Inflammatory macrophage (primary cell): ENCODE measurements at places on chromosomes 4 and X.

DNA sequence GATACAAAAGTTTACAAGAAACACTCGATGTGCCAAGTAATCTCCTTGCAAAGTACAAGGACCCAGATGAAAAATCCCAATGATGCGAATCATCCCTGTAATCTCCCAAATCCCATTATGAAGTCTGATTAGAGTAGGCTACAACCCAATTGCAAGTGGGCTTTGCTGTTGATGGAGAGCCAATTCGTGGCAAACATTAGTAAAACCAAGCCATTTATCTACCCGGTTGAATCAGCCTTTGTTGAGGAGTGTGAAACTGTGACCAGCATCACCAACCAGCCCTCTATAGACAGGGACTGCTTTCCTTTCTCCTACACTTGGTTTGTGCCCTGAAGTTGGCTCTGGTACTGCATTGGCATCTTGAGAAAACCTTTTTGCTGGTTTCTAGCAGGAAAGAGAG is 1.2 kb upstream of the PRPS2 start:
- no peak for DNase-seq

DNA sequence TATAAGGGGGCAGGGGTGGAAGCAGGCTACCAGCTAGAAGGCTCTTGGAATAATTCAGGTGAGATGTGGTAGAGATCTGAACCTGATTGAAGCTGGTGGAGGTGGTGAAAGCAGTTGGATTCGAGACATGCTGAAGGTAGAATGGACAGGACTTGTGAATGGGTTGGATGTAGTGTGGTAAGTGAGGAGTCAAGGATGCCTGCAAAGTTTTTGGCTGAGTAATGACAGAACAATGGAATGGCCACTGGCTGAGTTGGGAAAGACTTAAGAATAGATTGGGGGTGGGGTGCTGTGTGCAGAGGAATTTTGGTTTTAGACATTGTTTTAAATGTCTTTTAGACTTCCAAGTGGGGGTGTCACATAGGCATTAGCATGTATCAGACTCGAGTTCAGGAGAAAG is 33.5 kb downstream of the HPF1 start:
- DNase-seq: no peak

DNA sequence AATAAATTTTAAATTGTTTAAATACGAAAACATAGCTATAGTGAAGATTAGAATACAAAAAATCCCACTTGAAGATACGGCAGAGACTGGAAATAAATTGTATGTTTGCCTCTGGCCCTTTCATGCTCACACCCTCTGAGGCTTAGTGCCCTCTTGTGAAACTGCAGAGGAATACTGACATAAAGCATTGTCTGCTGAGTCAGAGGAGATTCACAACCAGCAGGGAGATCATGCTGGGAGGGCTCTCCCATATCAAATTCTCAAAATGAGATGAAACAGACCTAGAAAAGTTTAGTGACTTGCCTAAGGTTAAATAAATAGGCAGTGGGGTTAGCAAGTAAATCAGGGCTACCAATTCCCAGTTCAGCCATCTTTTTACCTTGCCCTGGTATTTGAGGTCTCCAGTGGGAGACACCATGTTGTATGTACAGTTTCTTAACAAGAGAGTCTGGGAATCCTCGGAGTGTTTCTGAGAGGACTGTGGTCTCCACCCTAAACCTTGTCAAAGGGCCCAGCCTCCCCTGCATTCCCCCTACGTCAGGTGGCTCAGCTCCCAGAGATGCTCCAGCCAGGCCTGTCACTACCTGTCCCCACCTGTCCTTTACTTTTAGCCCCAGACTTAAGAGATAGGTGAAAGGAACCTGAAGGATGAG is 581.4 kb upstream of the DIPK2B start:
- peak; percentile 60 for DNase-seq

DNA sequence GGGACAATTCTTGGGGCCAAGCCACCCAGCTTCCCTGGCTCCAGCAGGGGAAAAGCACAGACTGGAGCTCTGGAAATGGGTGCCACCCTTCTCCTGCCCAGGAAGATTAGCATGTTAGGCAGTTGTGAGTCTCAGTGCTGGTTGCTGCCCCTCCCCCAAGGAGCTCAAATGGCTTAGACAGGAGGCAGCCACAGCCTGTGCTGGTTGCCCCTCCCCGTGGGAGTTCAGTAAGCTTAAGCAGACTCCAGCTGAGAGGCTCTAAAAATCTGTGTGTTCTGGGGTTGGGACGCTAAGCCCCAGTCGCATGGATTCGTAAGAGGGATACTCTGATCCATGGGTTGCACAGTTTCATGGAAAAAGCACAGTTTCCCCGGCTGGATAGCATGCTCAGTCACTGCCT is 92.7 kb upstream of the NDST3 start:
- DNase-seq: no peak

- DNase-seq: no peak
These were observed 21.6 kb downstream of the OPHN1 start for GRCh38 chrX:68411729-68412128.

- DNase-seq: no peak
These were observed 82.4 kb upstream of the TMEM150C start for GRCh38 chr4:82643994-82644733.

- DNase-seq: no peak
These were observed 23.9 kb downstream of the C4orf54 start for GRCh38 chr4:99633772-99634171.

GRCh38 chr4:120454788-120455187 is 388.1 kb upstream of the MAD2L1 start:
- DNase-seq: no peak

DNA sequence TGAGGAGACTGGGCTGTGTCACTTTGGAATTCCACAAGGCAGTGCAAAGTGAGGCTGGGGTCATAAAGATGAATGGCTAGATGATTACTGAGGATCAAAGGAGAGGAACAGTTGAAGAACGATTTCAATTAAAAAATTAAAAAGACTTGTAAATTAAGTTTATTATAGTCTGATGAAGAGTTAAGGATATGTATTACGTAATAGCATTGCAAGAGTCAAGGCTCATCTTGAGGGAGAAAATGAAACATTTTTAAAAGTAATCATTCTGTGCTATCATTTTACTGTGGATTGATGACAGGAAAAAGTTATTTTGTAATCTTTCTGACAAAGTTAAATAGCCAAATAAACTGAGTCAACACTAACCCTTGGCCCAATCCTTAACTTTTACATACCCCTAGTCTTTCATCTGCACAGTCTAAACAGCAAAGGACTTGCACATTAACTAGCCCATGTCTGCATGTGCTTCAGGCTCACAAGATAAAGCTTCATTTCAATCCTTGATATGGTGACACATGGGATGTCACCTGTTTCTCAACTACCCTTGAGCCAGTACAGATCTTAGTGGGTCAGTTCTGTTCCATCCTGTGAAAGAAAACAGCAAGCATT is 465.5 kb upstream of the CTSO start:
- DNase-seq: no peak
